ENCODE measurements at places on chromosomes 1 and 21. TPM values are rescaled to one million over a fixed set of nuclear protein-coding genes. Genes with fewer than 3 reads are reported as not detected.

The TP73 gene
- total RNA-seq, result not detected

The MMEL1 gene
- total RNA-seq, result 1.5 TPM

The CR1 gene
- 4.2 TPM for total RNA-seq

The C1orf87 gene
- not detected for total RNA-seq

DNA sequence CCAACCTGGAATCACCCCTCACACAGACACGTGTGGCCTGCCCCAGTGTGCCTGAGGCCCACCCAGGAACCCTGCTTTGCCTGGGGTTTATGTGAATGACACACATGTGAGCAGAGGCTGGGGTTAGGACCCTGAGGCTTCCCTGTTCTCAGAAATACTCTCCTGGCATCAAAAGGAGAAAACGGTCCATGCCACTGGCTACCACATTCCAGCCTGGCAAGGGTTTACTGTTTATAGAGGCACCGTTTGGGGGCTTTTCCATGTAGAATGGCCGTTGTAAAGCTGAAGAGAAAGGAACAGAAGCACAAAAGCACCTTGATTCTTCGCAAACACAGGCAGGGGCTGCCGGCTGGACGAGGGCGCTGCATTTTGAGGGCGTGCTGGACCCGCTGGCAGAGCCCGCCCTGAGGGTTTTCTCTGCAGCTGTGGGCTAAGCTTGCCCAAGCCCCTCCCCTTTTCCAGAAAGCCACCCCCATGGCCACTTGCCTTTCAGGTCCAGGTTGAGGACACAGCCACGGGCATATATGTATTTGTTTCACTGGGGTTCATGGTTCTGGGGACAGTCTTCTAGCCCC is 13.0 kb downstream of the TFF3 start:
- no peak for DNase-seq

- DNase-seq, result no peak
Observed at GRCh38 chr1:90509225-90510048, 207.7 kb downstream of the BARHL2 start.

GRCh38 chr1:101259744-101260148 is 22.9 kb downstream of the S1PR1 start:
- DNase-seq, result no peak

DNA sequence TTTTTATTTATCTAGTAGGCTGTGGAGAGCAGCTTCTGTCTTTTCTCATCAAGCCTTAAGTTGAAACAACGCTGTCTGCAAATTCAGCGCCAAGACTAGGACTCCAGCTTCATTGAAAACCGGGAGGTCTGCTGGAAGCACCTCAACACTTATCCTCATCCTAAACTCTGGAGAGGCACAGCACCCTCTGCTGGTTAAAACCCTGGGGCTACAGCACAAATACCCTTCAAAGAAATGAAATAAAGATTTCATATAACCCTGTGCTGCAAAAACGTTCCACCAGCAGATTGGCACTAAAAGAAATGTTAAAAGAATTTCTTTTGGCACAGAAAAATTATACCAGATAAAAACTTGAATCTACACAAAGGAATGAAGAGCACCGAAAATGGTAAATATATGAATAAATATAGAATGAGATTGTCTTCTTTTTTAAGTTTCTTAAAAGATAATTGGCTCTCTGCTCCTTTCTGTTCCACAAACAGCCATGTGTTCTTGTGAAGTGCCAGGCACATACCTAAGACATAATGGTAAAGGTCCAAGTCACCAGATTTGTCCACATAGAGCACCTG is 227.7 kb upstream of the SAMSN1 start:
- peak; percentile 46 for DNase-seq

- DNase-seq, result no peak
Observed at GRCh38 chr1:98344731-98345130, 316.8 kb upstream of the SNX7 start.

- DNase-seq, result no peak
Observed at GRCh38 chr1:25148673-25149300, 83.5 kb downstream of the SYF2 start.

- DNase-seq, result no peak
Observed at GRCh38 chr1:244800821-244801220, 34.6 kb upstream of the COX20 start.

DNA sequence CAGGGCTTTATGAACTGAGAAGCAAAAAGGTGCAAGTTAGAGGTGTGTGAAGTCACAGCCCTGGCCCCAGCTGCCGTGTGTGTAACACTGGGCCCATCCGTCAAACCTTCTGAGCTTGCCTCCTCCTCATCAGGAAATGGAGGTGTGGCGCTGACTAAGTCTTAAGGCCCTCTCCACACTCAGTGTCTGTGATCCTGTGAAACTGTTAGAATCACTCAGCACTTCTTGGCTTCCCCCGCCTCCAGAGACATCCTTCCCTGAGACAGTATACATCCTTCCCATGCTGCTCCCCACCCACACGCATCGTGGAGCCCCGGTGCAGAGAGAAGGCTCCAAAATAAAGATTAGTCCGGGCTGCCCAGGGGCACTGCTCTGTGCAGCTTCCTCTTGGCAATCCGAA is 33.3 kb downstream of the LRP8 start:
- no peak for DNase-seq

DNA sequence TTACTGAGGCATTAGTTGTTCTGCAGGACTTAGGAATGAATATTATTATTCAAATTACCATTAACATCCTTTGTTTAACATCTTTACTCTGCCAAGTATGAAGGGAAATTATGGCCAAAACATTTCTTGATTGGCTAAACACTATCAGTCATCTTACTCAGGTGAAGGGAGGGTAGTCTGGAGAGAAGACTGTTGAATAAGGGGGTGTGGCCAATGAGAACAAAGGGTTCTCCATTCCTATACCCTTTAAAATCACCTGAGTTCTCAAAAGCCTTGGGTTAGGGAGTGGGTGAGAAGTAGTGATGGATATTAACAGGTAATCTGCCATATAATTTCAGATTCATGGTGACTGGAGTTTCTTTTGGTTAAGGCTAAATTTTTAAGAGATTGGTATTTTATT is 19.3 kb downstream of the CRYZL1 start:
- no peak for DNase-seq

- no peak for DNase-seq
Observed at GRCh38 chr21:14613486-14614224, 67.5 kb upstream of the SAMSN1 start.

- no peak for DNase-seq
Observed at GRCh38 chr1:59693406-59693805, 121.3 kb upstream of the HOOK1 start.

- DNase-seq, result no peak
Observed at GRCh38 chr21:22796147-22796546, 1797.9 kb downstream of the NCAM2 start.

DNA sequence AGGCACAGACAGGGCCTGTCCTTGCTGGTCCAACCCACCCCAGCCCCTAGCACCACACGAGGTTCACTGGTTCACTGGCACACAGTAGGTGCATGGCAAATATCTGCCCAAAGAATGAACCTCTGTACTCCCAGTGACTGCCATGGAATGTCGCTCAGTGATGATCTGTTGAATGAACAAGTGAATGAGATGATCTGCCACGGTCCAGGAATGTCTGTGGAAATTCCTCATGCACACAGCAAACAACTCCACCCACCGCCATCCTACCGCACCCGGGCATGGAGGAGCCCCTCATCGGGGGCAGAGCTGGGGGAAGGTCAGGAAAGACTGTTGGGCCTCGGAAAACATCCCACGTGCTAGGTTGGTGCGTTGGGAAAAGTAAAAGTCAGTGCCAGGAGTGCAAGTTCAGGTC is 1.7 kb downstream of the HSPG2 start:
- no peak for DNase-seq

DNA sequence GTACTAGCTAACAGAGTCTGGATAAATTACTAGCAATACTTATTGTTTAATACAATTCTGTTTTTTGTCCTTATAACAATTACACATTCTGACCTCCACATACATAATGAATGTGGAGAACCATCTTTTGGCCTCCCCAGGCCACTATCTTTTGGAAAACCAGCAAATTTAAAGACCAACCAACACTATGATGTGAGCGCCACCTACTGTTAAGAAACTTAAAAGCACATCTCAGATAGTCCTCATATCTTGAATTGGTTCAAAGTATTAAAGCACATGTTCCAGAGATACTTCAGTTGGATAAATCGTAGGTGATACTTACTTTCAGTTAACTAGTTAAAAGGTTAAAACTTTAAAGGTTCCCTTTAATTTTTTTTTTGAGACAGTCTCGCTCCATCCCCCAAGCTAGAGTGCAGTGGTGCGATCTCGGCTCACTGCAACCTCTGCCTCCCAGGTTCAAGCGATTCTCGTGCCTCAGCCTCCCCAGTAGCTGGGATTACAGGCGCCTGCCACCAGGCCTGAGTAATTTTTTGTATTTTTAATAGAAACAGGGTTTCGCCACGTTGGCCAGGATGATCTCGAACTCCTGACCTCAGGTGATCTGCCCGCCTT is 29.3 kb upstream of the USP1 start:
- no peak for DNase-seq

DNA sequence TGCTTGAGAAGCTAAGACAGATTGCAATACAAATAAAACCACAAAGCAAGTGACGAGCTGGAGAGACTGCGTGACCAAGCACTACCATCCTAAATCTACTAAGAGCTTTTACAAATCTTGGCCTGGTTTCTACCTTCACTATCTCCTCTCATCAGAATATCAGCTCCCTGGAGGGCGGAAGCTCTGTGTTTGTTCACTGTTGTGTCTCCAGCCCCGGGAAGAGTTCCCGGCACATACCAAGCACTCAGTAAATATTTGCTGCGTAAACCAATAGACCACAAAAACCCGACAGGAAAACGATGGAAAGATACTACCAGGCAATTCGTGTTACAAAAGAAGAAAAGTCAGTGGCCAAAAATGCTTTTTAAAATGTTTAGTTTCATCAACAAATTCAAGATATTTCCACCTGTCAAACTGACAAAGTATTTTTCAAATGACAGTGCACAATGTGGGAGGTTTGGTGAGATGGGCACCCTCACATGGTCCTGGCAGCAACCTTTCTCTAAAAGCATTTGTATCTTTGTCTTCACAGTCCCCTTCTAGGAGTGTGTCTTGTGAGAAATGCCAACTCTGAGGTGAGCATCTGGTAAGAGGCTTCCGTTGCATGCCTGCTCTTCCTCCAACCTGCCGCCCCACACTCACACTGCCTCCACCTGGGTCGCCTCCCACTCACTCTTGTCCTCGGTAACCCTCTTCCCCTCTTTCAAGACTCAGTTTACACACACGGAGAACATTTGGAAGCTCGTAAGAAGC is 34.7 kb downstream of the SLC1A7 start:
- DNase-seq, result no peak

Data from right cardiac atrium (tissue), 5 donors.